ENCODE measurements at places on chromosomes 3 and 15. TPM values are rescaled to one million over a fixed set of nuclear protein-coding genes. Genes with fewer than 3 reads are reported as not detected.

Gene SNTN
- total RNA-seq: not detected

Gene LIPC
- not detected for total RNA-seq

Gene RAB43
- total RNA-seq: 14.0 TPM

GRCh38 chr15:49235446-49236124, 65.5 kb downstream of the GALK2 start:
- H3K27me3 ChIP-seq: no peaks in the 10 kb centered on the region
- H3K4me3 ChIP-seq: no peak overlapping the region
- H3K36me3 ChIP-seq: no peaks in the 10 kb centered on the region
- H3K27ac ChIP-seq: no peak overlapping the region
- DNase-seq: peak; percentile 56
- peaks cover 7% of the 10 kb centered on the region for H3K4me1 ChIP-seq

DNA sequence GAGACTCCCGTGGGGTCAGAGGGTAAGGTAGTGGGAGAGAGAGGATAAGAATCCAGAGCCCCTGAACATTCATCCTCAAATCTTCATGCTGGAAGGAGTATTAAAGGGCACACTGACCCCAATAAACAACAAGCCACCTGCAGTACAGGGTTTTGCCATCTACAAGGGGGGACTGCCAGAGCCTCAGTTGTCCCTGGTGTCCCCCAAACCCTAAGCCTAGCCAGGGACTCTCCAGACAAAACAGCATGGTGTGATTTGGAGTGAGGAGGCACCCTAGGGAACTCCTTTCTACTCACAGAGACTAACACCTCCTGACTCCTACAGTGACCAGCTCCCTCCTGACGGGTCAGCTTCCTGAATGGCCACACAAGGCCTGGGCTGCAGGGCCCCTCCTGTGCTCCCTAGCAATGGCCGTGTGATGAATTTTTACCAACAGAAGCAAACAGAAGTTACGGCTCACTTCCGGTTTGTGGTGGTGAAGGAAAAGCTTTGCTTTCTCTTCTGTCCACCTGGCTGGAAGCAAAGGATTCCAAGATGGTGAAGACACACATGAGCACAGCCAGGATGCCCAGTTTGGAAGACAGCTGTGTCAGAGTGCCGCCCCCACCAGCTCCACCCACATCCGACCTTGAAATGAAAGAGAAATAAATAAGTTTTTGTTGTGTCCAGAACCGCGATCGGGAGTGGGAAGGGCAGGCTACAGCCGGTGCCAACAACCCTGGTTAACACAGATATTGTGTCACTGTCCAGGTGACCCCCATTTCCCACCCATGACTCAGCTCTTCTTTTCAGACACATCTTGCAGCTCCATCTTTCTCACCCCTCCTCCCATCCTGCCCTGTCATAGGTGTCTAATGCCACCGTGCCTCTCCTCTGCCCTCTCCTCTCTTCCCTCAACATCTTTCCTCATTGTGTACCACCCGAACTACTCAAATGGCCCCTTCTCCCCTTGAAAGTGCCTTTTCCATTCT, 69.6 kb upstream of the ATP13A3 start:
- H3K4me3 ChIP-seq: peak overlapping the region; percentile 46
- no peaks in the 10 kb centered on the region for H3K36me3 ChIP-seq
- no peaks in the 10 kb centered on the region for H3K4me1 ChIP-seq
- no peak for DNase-seq

DNA sequence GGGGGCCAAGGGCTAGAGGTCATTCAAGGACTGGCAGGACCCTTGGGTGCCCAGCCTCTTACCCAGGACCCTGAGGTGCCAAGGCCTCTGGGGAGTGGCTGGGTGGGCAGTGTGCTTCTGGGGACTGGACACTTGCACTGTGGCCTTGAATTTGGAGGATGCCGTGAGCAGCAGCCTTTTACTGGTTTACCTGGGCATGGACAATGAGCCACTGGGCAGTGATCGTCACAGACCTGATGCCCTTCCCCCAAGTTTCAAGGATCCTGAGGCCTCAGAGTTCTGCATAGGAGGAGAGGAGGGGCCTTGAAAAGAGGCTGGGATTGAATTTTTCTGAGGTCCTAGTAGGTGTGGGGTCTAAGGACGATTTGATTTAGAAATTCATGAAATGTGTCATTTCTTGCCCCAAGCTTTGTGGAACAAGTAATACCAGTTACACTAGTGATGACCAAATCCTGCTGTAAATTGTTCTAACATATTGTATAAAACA, 146.1 kb upstream of the TPM1 start:
- no peak overlapping the region for H3K4me3 ChIP-seq
- H3K27ac ChIP-seq: no peak overlapping the region
- no peaks in the 10 kb centered on the region for H3K36me3 ChIP-seq
- no peaks in the 10 kb centered on the region for H3K4me1 ChIP-seq

DNA sequence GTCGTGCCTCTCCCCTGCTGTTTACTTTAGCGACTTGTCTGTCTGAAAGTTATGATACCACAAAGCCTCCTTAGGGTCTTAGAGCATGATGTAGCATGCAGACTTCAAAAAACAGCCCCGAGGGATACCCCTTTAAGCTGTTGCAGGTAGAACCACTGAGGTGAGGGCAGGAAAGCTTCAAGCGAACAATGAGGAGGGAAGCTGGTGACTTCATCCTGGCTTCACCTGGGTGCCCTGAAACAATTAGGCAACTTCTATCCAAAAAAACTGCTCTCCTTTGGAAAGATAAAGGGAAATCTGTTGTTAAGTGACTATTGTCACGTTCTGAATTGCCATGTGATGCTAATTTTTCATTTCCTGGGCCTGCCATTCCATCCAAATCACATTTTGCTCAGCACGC, 231.6 kb downstream of the SOX2 start:
- peaks cover 18% of the 10 kb centered on the region for H3K4me1 ChIP-seq
- H3K4me3 ChIP-seq: no peak overlapping the region
- no peaks in the 10 kb centered on the region for H3K36me3 ChIP-seq

- H3K4me1 ChIP-seq: peaks cover 3% of the 10 kb centered on the region
Observed at GRCh38 chr15:101724675-101725005, 367 bp upstream of the TARS3 start.

- no peaks in the 10 kb centered on the region for H3K36me3 ChIP-seq
- H3K27ac ChIP-seq: no peak overlapping the region
- no peak overlapping the region for H3K4me3 ChIP-seq
Observed at GRCh38 chr15:72086010-72086697, 31.8 kb downstream of the MYO9A start.
